ENCODE measurements at places on chromosomes 11 and 22.

- DNase-seq: peak; percentile 89
These were observed 18.2 kb downstream of the TEAD1 start for GRCh38 chr11:12692229-12693075.

DNA sequence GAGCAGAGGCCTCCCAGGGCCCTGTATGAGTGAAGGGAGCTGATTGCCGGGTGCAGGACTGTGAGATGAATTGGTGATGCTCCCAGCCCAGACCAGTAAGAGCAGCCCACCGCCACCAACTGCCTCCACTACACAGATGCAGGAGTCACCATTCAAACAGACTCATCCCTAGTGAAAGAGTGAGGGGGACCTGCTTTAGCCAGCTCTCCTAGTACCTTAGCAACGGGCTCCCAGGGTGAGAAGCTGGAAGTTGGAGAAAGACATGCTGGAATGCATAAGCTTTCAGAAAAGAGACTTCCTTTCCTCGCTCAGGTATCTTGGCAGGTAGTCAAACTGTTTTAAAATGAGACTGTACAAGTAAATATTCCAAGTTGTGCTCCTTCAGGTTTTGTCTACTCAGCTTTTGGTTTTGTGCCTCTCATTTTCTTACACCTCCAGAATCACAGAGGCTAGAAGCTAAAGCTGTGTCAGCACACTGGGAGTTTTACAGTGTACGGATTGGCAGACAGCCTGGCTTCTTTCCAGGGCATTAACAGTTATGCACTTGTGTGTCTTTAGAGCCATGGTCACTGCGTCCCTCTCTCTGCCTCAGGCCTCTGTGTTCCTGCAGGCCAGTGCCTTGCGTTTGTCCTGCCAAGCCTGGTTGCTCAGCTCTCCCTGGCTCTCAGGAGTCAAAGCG is 146.2 kb downstream of the ATXN10 start:
- no peak for DNase-seq

- DNase-seq: peak; percentile 10
These were observed 18.2 kb downstream of the PATZ1 start for GRCh38 chr22:31327806-31328543.

- no peak for DNase-seq
These were observed 91.7 kb upstream of the CLMP start for GRCh38 chr11:123286761-123287160.

- DNase-seq: no peak
These were observed 3.6 kb downstream of the OTOG start for GRCh38 chr11:17550450-17551346.

All from ACHN (cell line).